ENCODE measurements at places on chromosomes 5 and 9.
A peak's percentile ranks its signal among the peaks of the same experiment; 100 is the strongest.

DNA sequence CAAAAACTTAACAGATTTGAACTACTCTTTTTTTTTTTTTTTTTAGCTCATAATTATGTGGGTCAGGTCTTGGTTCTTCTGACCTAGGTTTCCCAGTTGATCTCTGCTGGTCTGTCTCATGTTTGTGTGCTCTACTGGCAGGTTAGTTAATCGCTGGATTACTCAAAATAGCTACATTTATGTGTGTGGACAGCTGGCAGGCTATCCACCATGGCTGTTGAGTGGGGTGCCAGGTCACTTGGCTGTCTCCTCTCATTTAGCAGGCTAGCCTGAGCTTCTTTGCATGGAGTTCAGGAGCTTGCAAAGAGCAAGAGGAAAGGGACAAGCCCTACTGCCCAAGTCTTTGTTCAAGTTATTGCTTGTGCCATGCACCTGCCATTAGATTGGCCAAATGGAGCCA, 9.3 kb downstream of the ADCY2 start:
- no peak for DNase-seq

- no peak for DNase-seq
These were observed 11.8 kb upstream of the SYK start for GRCh38 chr9:90789862-90790261.

GRCh38 chr5:4113905-4114304, 518.3 kb downstream of the IRX1 start:
- DNase-seq, result no peak

- DNase-seq, result peak; percentile 74
These were observed 1.0 kb downstream of the PRDM6 start for GRCh38 chr5:123089914-123090660.

DNA sequence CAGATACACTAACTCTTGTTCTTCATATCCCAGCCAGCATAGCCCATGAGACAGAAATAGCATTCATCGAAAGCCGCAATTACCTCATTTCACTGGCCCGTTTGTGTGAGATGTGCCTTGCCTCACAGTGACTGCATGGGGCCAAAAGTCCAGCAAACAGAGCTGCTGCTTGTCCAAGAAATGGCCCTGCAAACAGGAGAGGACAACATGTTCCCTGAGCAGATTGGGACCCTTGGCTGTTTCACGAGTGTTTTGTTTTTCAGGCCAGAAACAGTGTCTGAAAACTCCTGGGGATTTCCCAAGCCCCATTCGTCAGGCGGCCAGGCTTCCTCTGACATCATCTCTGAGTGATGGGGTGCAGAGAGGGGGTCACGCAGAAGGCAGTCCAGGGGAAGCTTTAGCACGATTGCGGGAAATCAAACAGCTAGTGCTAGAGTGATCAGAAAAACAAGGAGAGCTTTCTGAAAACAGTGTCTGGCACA, 503.6 kb upstream of the PAPPA start:
- no peak for DNase-seq

- DNase-seq, result no peak
These were observed 134.6 kb downstream of the TENT4A start for GRCh38 chr5:6847870-6848269.

DNA sequence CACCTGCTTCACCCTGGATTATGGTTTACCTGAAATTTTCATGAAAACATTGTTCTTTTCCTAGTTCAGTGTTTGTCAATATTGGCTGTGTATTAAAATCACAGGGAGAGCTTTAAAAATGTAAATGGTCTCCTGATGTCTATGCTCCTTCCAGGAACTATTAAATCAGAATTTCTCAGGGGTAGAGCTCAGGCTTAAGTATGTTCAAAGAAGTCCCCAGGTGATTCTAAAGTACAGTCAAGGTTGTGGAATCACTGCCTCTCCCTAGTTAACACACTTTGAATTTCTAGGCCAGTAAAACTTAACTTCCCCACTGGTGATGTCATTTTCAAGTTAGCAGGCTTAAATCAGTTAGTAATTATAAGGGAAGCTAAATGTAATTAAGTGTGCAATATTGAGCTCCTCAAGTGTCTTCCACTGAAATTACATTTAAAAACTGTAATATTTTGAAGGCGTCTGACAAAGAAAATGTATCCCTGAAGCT, 150.3 kb upstream of the SLC28A3 start:
- no peak for DNase-seq

DNA sequence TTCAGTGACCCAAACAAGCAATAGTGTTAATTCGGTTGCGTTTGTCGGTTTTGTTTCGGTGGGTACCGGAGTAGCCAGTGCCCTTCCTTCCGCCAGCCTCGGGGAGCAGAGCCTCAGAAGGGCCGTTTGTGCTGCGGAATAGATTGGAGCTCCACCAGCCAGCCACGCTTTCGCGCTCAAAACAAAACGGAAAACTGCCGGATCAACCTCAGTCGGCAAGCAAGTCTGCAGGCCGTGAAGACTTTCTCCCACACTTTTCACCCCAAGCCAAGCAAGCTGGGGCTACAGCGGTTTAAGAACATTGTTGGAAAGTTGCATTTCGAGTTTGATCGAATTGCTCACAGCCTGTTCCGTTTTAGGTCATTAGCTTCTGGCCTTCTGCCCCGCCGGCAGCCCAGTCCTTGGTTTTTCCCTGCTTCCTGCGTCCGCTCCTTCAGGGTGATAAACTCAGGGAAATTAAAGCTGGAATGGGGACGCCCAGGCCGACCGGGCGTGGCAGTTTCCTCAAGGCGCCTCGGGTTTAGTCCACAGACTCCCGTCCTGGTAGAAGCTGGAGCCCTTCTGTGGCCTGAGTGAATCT, 803 bp upstream of the CCNO start:
- DNase-seq, result peak; percentile 32

DNA sequence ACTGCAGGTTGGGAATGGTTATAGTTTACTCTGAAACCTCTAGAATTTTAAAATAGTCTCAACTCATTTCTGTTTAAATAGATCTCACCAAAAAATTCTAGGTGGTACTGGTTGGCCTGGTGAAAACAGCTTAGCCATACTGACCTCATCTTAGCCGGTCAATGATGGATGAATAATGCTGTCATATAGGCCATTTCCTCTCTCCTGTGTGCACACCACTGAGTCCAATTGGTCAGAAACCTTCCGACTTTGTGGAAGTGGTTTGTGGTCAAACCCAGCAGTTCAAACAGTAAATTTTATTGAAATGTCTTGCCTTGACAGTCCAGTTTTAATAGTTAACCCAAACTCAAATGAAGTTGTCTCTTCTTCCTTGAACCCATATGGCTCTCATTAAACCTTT, 98.6 kb downstream of the GIN1 start:
- no peak for DNase-seq

DNA sequence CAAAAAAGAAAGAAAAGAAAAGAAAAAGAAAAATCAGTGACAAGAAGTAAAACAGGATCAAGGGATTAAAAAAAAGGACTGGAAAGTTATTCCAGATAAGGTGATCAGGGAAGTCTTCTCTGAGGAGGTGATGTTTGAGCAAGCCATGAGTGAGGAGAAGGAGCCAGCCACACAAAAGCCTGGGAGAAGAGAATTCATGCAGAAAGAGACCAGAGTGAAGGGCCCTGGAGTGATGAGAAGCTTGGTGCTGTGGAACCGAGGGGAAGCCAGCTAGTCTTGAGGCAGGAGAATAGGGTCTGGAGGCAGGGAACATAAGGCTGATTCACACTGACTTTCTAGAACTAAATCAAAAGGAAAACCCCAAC, 4.0 kb upstream of the EXOSC2 start:
- no peak for DNase-seq

- peak; percentile 33 for DNase-seq
These were observed 42.2 kb upstream of the PDE8B start for GRCh38 chr5:77168161-77168878.

DNA sequence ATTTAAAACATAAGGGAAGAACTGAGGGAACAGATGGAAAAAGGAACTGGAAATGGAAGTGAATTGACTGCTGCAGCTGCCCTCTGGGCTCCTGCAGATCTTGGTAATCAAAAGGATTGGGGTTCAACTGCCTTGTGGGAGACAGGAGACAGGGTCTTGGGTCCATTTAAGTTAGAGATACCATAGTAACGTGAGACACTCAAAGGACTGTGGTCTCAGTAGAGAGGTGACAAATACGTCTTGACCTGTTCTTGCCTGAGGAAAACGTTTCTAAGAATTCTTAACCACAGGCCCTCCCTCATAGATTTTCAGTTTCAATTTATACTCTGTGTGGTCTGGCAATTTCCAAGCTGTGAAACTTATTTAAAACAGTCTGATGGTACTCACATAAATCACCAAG, 100.8 kb upstream of the DHFR start:
- DNase-seq, result no peak

DNA sequence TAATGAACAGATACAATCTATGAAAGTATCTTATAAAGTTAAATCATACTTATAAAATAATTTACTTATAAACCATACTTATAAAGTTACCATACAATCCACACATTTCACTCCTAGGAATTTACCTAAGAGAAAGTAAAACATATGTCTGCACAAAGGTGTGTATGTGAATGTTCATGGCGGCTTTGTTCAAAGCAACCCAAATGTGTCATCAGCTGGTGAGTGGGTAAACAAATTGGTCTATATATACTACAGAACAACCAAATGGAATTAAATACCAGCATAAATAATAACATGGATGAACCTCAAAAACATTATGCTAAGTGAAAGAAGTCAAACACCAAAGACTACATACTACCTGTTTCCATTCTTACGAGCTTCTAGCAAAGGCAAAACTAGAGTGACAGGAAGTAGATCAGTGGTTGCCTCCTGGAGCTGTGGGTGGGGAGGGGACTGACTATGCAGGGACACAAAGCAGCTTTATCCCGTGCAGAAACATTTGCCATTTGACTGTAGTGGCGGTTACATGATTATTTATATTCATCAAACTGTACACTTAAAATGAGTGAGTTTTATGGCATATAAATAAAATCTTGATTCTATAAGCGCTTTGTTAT, 10.6 kb downstream of the TRAF1 start:
- DNase-seq, result no peak

GRCh38 chr5:56449071-56449640, 216.0 kb upstream of the ANKRD55 start:
- DNase-seq, result peak; percentile 38
